ENCODE measurements at places on chromosomes 1 and 21.

DNA sequence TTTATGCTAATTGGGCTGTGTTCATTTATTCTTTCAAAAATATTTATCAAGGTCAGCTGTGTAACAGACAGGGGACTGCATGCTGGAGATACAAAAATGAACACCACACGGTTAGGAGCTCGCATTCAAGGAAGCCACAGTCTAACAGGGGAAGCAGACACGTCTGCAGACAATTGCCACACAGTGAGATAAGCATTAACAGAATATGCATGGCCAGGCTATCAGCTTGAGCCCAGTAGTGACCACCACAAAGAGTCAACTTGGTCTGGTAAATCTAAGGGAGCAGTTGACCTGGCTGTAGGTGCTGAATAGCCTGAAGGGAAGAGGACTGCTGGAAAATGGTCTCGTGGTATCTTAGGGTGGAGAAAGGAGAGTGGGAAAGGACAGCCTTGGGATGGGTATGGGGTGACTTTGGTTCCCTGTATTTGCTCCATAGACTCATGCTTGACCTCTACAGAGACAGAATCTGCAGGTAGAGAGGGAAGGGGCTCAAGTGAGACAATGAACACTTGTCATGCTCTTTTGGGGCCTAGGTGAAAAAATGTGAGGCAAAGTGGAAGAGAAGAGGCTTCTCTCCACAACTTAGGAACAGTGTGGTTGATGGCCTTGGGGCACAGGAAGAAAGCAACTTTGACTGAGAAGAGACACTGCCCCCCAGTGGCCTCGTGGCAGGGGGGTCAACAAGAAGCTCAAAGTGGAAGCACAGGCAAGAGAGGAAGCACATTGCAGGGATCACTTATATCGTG is 7.6 kb upstream of the NPL start:
- DNase-seq: peak; percentile 83

DNA sequence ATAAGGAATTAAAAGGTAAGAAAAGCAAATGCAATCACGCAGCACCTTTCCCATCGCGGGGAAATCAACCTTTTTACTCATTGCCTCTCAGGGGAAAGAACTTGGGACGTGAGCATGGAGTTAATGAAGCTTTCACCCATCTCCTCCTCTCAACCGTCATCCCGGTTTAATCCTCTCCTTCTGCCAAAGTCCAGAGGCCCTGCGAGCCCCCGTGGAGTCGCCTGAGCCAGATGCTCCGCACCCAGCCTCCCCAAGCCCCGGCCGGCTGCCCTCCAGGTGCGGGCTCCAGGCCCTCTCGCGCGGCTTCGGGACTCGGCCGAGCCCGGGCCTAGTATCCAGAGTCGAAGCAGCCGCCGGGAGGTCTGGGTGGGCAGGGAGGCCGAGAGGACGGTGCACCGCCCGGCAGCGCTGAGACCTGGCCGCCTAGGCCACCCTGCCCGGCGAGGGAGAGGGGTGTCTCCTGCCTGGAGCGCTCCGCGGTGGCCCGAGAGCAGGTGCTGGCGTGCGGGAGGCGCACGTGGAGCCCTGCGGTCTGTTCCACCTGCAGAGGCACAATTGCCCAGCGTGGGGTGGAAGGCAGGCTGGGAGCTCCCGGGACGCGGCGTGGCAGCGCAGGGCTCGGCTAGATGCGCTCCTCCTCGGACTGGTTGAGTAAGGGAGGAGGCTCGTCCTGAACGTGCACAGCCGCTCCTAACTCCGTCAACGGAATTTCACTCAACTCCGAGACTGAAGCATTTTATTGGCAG is 218.5 kb downstream of the SDCCAG8 start:
- no peak for DNase-seq

DNA sequence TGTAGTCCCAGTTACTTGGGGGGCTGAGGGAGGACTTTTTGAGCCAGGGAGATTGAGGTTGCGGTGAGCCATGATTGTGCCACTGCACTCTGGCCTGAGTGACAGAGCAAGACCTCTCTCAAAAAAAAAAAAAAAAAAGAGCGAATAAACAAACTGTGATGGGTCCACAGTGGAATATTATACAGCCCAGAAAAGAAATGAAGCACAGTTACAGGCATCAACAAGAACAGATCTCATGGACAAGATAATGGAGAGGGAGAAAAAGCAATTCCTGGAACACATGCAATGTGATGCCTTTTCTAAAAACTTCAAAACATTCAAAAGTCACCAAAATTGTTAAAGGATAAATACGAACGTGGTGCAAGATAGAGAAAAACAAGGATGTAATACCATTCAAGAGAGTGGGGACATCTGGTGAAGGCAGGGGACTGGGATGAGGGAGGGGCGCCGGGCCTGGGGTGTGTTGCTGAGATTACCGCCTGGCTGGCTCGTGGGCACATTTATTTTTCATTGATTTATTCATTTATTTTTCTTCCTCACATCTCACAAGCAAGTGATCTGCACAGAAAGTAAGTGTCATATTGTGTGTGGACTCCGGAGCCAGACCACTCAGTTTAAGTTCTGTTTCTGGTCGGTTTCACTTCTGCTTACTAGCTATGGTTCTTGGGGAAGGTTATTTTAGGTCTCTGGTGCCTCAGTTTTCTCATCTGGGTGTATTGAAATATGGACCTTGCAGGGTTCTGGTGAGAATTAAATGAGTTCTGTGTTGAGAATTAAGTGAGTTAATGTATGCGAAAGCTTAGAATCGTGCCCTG is 30.1 kb downstream of the ABCG1 start:
- no peak for DNase-seq

DNA sequence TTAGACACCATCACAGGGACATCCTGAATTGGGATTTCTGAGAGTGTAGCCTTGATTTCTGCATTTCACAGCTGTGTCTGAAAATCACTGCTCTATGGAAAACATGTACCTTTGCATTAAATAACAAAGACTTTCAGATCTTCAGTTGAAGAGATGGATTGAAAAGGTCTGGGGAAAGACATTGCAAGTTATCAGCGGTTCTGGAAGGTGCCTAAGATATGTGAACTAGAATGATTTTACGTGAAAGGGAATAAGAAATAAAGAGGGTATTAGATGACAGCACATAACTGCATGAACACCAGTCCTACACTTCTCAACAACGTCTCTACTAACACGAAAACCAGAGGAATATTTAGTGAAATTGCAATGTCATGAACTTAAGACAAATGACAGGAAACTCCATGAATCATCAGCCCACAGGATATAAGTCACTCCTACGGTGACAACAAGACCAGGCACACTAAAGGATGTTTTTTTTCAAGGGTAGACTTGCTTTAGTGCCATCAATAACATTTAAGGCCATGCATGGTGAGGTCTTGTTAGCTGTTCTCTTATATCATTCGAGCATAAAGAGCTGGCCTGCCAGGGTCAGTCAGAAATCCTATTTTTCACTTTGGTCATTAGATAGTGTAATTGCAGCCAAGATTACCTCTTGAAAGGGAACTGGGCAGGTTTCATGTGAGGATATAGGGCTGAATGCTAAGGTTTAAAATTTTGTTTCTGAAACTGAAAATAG is 283.1 kb downstream of the GRIK1 start:
- DNase-seq: no peak

DNA sequence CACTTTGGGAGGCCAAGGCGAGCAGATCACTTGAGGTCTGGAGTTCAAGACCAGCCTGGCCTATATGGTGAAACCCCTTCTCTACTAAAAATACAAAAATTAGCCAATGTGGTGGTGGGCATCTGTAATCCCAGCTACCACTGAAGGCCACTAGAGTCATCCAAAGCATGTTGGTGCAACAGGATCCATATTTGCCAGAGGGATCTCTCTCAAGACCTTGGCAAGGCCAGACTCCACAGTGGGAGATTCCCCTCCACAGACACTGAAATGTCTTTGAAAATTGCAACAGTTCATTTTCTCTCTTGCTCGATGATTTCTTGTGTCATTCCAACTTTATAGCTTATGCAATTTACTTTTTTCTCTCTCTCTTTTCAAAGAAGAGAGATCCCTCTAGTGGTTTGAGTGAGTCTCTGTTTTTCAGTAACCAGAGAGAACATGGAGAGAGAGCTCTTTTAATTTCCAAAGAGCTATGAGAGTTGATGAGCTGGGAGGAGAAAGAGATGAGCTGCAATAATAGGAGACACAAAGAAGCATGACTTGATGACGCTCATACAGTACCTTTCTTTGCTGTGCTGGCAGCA is 176.8 kb upstream of the USP25 start:
- DNase-seq: no peak

DNA sequence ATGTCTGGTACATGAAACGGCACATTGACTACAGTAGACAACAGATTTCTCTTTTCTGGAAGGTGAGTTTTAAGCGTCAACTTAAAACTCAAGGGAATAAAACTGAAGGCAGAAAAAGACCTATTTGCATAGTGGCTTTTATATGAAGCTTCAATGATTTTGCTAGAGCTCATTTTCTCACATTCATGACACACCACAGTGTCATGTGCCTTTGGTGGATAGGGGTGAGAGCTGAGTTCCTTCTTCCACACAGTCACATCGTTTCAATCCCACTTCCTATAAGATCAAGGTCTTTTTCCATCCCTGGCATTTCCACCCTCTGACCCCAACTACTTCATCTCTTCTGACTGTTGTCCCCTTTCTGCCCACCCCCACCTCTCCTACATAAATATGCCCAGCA is 31.0 kb downstream of the IL12RB2 start:
- no peak for DNase-seq

GRCh38 chr1:63690966-63691700 is 82.7 kb upstream of the ROR1 start:
- DNase-seq: no peak

DNA sequence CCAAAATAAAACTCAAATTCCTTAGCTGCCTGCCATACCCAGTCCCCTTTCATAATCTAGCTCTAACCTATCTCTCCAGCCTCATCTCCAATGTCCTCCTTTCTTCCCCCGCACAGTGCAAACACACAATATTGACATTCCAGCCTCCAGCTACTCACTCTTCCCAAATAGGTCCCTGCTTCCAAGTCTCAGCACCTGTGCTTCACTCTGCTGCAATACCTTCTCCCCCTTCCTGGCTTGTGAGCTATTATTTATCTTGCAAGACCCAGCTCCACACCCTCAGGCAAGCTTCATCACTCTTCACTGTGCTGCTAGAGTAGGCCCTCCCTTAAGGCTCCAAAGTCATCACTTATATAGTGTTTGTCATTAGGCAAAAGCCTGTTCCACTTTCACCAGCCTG is 9.7 kb downstream of the PLPP3 start:
- DNase-seq: no peak

DNA sequence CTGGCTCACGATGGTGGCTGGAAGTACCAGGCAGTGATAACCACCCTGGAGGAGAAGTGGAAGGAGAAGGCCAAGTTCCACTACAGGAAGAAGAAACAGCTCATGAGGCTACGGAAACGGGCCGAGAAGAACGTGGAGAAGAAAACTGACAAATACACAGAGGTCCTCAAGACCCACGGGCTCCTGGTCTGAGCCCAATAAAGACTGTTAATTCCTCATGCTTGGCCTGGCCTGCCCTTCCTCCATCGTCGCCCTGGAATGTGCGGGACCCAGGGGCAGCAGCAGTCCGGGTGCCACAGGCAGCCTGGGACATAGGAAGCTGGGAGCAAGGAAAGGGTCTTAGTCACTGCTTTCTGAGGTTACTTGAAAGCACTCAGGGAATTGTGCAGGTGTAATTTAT is 10.8 kb downstream of the IL24 start:
- no peak for DNase-seq

DNA sequence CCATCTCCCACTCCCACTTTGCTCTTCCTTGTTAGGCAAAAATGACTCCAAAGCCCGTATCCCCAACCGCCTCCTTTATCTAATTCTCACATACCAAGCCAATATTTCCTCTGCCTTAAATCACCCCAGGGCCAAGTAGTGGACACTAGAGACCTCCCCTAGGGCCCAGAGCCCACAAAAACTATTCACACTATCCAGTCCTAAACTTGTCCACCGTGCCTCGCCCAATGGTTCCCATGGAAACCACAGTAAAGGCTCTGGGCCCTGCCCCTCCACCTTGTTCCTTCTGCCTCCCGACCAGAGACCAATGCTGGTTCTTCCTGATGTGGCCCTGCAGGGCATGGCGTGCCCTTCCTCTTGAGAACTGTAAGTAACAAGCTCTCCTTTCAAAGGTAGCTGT is 11.8 kb downstream of the CFAP107 start:
- no peak for DNase-seq

- DNase-seq: no peak
Measured at GRCh38 chr1:32816676-32817158, 441 bp downstream of the YARS1 start.

DNA sequence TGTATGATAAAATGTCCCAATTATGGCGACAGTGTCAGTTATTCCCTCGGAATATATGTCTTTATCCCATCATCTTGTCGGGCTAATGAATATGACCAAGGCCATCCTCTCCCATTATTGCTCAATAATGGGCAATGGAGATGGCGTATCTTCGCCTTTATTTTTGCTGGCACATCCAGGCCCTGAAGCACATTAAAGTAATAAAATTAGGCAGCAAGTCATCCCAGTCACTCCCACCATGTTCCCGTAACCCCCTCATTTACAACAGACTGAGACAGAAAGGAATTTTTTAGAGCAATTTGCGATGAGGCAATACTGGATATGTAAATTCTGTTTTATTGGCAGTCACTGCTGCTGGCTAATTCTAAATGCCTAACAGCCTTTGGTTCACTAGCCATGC is 35.3 kb downstream of the CLIC6 start:
- DNase-seq: no peak

DNA sequence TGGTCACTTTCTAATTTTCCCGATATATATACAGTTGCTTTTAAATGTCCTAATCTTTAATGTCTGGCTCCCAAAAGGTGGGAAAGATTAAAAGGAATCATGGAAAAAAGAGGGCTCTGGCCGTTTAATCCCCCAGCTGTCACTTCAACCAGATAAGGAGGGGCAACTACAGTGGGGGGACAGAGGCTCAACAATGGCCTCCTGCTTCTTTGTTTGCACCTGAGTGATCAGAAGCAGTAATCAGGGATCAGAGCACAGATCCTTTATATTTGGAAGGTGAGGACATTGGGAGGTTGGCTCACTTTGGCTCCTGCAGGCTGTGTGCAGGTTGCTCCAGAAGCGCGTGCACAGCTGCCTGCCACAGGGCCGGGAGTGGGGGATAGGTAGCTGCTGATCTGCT is 212.8 kb downstream of the FMN2 start:
- DNase-seq: no peak

- no peak for DNase-seq
Measured at GRCh38 chr1:64122588-64122987, 80.8 kb upstream of the UBE2U start.

- DNase-seq: no peak
Measured at GRCh38 chr1:56098946-56099345, 480.4 kb downstream of the PLPP3 start.

DNA sequence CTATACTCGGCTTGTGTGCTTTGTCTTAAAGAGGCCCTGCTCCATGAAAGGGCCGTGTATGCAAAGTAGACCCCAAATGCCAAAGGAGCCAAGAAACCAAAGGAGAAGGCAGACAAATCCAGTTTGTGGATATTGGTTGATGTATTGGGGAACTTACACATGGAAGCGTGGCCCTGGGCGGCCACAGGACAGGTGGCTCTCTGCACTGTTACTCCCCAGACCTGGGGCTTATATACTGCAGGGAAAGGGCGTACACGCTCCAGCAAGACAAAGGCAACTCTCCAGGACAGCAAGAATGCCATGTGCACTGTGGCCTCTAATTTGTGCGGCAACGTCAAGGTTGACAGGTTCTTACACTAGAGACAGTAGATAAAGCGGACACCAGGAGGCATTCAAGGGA is 24.8 kb downstream of the RSPH1 start:
- no peak for DNase-seq
